ENCODE measurements at places on chromosomes 11 and 22. TPM values are rescaled to one million over a fixed set of nuclear protein-coding genes. Genes with fewer than 3 reads are reported as not detected.

Gene SCGB2A2
- not detected for total RNA-seq

Gene PRDM11
- total RNA-seq, result 6.5 TPM

Gene TRPC6
- total RNA-seq, result not detected

Gene ACR
- not detected for total RNA-seq

Gene TUBA8
- total RNA-seq, result 0.99 TPM

Gene AGBL2
- total RNA-seq, result 7.7 TPM

- DNase-seq, result no peak
Measured at GRCh38 chr11:27723687-27724086, 23.4 kb upstream of the BDNF start.

GRCh38 chr11:121524233-121524631 lies 71.5 kb upstream of the SORL1-AS1 start:
- no peak for DNase-seq

DNA sequence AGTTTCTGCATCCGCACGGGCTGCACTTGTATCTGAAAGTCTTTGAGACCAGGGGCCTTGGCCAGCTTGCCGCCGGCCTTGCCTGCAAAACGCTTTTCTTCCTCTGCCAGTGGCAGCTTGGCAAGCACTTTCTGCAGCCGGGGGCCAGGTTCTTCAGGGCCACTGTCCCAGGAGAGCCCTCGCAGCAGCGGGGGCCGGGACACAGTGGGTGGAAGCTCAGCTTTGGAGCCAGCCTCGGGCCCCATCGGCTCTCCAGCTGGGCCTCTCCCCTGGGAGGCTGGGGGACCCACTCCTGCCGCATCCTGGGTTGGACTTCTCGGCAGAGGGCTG lies 57.5 kb upstream of the LYVE1 start:
- no peak for DNase-seq

GRCh38 chr11:90250970-90251369 lies 28.1 kb upstream of the CHORDC1 start:
- DNase-seq, result no peak

GRCh38 chr11:122772945-122773344 lies 65.4 kb upstream of the CRTAM start:
- DNase-seq, result no peak

- no peak for DNase-seq
Measured at GRCh38 chr11:112294688-112295340, 34.2 kb upstream of the PLET1 start.

- DNase-seq, result no peak
Measured at GRCh38 chr11:79201677-79202347, 239.0 kb downstream of the TENM4 start.

- DNase-seq, result no peak
Measured at GRCh38 chr22:22386602-22387385, 121.7 kb downstream of the ZNF280B start.

GRCh38 chr22:38567531-38568285 lies 2.3 kb downstream of the DMC1 start:
- no peak for DNase-seq

- DNase-seq, result peak; percentile 67
Measured at GRCh38 chr11:73218106-73218829, at the start of gene P2RY2. Gene P2RY2, plus strand, starts transcription at chr11:73218281. Its CDS starts 15,879 bp downstream, at chr11:73234160.

DNA sequence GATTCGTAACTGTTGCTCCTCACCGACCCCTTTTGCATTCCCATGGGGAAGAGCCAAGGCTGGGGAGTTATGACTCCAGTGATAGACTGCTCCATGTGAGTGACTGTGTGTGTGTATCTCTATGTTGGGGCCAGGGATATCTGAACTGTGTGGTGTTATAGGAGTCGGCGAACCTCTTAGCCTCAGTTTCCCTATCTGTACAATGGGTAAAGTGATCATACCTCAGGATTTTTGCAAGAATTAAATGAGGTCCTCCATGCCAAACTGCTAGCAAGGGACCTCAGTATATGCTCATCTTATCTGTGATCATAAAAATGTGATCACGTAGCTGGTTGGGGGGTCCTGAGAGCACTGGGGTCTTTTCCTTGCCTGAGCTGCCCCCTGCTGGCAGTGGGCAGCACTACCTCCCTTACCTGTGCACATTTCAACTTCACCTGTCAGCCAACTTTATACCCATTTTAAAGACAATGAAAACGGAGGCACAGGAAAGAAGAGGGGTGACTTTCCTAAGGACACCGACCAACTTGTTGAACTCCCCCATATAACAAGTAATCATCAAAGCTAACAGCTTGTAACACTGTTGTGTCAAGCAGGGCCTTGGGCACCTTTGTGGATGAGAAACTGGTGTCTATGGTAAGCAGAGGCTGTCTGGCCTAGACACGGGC lies 1.4 kb upstream of the DPP3 start:
- peak; percentile 59 for DNase-seq

DNA sequence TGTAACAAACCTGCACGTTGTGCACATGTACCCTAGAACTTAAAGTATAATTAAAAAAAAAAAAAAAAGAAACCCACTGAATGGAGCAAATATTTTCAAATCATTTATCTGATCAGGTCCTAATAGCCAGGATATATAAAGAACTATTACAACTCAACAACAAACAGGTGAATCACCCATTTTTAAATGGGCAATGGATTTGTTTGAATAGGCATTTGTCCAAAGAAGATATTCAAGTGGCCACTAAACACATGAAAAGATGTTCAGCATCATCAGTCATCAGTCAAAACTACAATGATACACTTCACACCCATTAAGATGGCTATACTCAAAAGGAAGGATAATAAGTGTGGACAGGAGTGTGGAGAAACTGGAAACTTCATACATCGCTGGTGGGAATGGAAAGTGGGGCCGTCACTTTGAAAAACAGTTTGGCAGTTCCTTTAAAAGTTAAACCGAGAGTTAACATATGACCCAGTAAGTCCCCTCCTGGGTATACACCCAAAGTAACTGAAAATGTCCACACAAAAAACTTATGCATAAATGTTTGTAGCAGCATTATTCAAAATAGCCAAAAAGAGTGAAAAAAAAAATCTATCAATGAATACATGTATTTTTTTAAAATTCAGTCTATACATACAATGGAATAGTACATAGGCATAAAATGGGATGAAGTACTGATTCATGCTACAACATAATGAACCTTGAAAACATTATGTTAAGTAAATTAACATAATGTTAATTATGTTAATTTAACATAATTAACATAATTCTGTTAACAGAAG lies 53.1 kb downstream of the ARRB1 start:
- no peak for DNase-seq

GRCh38 chr11:68002938-68003845 lies 705 bp downstream of the UNC93B1 start:
- DNase-seq, result peak; percentile 69

DNA sequence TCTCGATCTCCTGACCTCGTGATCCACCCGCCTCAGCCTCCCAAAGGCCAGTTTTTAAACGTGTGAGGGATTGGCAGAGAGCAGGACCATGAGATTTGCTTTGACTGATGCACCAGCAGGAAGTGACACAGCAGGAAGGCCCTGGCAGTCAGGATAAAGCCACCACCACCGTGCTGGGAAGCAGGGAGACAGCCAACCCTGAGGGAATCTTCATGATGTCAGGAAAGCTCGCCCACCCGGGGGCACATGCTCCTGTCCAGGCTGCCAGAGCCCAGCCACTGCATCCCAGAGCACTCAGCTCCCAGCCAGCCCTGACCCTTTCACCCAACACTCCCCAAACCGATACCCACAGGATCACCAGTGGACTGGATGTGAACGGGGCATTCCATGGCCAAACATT lies 6.1 kb downstream of the TUBGCP6 start:
- no peak for DNase-seq

Measured in activated naive CD8-positive, alpha-beta T cell treated with anti-CD3 and anti-CD28 coated beads, Interleukin-2, amount 10 ng/mL, durations not matched to agents 7 days and 5 days (primary cell).